Fibroblast of lung (primary cell): ENCODE measurements at places on chromosomes 2 and 18. TPM values are rescaled to one million over a fixed set of nuclear protein-coding genes. Genes with fewer than 3 reads are reported as not detected.

DNA sequence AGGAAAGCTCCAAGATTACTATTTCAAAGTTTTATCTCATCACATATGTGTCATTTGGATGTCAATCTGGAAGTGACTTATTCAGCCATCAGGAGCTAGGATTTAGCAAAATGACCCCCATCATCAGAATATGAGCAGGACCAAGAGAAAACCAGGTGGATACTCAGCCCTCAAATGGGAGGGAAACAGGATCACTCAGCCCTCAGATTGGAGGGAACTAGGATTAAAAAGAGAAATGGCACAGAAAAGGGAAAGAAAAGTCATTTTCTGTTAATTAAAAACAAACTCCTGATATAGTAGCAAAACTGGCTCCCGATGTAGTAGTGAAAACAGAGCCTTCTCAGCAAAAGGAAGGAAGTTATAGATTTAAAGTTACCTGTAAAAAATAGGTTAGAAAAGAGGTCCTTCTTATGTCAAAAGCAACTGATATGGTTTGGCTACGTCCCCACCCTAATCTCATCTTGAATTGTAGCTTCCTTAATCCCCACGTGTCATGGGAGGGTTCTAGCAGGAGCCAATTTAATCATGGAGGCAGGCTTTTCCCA lies 69.0 kb upstream of the MYCN start:
- no peak for DNase-seq

DNA sequence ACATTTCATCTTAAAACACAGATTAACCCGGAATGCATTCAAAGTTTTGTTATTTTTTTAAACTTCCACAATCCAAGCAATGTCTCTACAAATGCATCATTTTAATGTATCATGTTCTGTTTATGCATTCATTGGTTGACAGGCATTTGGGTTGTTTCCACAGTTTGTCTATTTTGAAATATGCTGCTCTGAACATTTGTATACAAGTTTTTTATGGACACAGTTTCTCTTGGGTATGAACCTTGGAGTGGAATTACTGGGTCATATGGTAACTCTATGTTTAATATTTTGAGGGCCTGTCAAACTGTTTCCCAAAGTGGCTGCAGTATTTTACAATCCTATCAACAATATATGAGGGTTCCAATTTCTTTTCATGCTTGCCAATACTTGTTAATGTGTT lies 57.3 kb downstream of the GULP1 start:
- DNase-seq, result peak; percentile 66

DNA sequence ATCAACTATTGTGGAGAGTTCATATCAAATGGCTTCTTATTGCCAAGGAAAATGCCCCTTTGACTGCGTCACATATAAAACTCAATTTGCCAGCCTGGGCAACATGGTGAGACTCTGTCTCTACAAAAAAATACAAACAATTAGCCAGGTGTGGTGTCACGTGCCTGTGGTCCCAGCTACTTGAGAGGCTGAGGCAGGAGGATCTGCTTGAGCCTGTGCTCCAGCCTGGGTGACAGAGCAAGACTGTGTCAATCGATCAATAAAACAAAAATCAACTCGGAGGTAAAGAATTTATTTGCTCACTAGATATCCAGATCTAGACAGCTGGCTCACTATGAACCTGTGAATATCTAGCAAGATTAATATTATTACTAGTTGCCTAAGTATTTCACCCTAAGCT lies 1.7 kb upstream of the ZCCHC2 start:
- DNase-seq, result no peak

BARD1 gene
- total RNA-seq, result 30.3 and 43.1 TPM in 2 replicates

DNA sequence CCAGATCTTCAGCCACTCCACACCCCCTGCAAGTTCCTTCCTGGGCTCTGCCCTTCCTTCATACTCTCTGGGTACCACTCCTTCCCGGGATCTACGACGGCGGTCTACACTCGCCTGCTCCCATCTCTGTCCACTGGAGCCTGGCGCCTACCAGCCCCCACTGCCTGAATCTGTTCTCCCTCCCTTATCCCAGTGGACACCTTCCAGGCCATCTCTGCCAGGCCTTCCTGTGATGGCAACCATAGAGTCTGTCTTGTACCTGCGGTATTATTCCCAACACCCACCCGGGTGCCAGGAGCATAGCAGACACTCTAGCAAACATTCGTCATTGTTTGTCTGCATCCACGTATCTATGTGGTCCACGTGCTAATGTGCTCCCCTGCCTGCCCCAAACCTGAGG lies 140.9 kb downstream of the ZFP36L2 start:
- DNase-seq, result no peak

DNA sequence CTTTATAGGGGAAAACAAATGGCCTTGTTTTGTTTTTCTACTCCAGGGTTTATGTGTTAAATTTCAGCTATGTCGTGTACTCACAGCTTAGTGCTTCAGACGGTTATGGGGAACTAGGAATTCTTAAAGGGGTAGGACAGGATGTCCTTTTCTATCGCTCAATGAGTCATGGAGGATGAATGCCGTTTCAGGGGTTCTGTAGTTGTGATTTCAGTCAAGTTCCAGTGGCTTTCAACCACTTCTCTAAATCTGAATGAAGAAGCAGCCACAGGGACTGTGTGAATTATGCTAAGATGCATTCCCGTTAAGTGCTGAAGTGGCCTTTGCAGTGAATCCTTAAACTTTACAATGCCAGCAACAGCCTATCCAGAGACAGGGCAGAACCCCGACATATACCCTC lies 1231.7 kb upstream of the ZEB2 start:
- DNase-seq, result peak; percentile 72

DNA sequence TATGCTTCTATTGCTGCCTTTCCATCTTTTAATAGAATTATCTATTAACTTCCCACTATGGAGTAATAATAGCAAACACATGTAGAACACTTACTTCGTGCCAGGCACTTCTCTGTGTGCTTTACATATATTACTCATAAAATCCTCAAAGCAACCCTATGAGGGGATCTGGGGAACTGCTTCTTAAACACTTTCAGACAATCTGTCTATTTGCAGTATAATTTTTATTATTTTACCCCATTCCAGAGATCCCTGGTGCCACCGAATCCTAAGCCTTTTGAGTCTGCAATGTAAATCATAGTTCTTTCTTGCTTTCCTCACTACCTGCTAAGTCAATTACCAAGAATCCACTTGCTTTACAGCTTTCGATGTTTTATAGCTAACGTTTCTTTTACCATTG lies 25.6 kb upstream of the GCFC2 start:
- no peak for DNase-seq

DNA sequence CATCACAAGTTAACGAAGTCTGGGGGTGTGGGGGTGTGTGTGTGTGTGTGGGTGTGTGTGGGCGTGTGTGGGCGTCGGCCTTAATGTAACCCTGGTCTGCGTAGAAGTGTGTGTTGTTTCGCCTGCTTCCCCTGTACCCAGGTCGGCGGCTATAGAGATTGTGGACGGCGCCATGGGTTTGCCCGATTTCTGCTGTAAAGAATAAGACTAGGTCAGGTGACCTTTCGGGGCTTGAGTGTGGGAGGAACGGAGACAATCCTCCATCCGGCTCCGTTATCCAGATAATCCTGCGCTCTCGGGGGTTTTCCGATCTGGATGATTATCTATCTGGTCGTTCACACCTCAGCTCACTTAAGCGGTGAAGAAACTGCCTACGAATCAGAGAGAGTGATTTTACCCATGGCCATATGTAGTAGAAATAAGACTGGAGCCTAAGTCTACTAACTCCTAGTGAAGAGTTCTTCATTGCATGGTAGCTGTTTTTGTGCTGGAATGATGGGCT lies 543 bp downstream of the HADHB start:
- DNase-seq, result peak; percentile 25

CNTNAP5 gene
- total RNA-seq, result not detected in 2 replicates

DNA sequence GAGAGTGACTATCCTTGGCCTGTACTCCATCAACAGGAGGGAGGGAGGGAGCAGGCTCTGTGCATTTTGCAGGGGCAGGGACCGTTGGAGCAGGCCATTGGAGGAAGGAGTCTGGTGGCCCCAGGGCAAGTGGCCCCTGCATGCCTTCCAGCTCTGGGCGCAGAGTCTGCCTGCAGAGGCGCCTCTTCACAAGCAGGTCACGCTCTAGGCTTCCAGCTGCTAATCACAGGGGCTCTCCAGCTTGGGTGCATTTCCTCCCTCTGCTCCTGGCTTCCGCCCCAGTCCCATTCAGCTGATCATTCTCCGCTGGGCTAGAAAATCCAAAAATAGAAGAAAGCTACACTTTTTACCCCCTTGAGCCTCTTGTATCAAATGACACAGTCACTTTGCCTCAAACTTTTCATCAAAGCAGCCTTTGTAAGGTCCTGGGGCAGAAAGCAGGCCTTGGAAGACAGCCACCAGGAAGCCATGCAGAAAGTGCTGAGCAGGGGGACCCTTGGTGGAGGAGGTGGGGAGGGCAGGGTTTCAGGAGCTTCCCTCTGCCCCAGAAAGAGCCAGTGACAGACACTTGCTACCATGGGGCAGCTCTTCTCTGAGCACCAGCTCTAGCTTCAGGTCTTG lies 11.3 kb downstream of the TMEM247 start:
- DNase-seq, result peak; percentile 70

DNA sequence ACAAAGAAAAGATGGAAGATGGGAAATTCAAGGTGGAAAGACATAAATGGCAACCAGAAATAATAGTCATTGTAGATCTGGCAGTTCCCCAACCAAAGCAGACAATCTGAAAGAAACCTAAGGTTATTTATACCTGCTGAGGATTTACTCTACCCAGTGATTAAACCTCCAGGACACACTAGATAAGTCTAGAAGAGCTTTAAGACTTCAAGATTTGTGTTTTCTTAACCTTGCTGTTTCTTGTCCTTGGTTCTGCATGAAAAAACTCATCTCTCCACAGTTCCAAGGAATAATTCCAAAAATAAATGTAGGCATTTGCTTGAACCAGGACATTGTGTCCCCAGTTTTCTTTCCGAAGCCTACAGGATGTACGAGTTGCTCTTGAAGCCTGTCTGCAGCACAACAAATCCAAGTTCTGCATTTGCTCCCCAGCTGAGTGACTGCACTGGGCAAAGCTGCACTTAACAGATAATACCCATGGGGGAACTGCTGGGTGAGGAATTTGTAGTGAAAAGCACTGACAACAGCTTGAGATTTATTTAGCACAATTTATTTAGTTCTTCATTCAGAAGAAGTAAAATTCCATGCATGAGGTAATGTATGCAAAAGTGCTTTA lies 19.8 kb downstream of the DTNA start:
- no peak for DNase-seq

SKA1 gene
- total RNA-seq, result 1.0 and 4.6 TPM in 2 replicates

GRCh38 chr18:33184958-33185357 lies 255.6 kb downstream of the CCDC178 start:
- no peak for DNase-seq

GRCh38 chr2:186590350-186590758 lies 498 bp downstream of the ITGAV start:
- DNase-seq, result peak; percentile 43

- peak; percentile 24 for DNase-seq
Observed at GRCh38 chr2:170928036-170928823, 823 bp upstream of the GORASP2 start.

ESPNL gene
- 1.3 and 2.8 TPM in 2 replicates for total RNA-seq
